ENCODE measurements at places on chromosomes 3 and 15. TPM values are rescaled to one million over a fixed set of nuclear protein-coding genes. Genes with fewer than 3 reads are reported as not detected.
A peak's percentile ranks its signal among the peaks of the same experiment; 100 is the strongest.

- DNase-seq: peak; percentile 73
- no peaks in the 10 kb centered on the region for H3K27me3 ChIP-seq
- peak overlapping the region; percentile 93 for H3K27ac ChIP-seq
- peaks cover 10% of the 10 kb centered on the region for H3K36me3 ChIP-seq
Observed at GRCh38 chr3:136396916-136397315, 146.8 kb downstream of the PCCB start.

- H3K4me3 ChIP-seq: no peak overlapping the region
- no peaks in the 10 kb centered on the region for H3K36me3 ChIP-seq
- H3K4me1 ChIP-seq: no peaks in the 10 kb centered on the region
- no peak for DNase-seq
- no peaks in the 10 kb centered on the region for H3K27me3 ChIP-seq
- H3K27ac ChIP-seq: no peak overlapping the region
Observed at GRCh38 chr3:22496641-22497040, 706.5 kb upstream of the UBE2E2 start.

- no peaks in the 10 kb centered on the region for H3K4me1 ChIP-seq
- H3K36me3 ChIP-seq: no peaks in the 10 kb centered on the region
- H3K4me3 ChIP-seq: no peak overlapping the region
- no peaks in the 10 kb centered on the region for H3K27me3 ChIP-seq
- no peak for DNase-seq
Observed at GRCh38 chr3:9088441-9089353, 125.4 kb upstream of the RAD18 start.

DNA sequence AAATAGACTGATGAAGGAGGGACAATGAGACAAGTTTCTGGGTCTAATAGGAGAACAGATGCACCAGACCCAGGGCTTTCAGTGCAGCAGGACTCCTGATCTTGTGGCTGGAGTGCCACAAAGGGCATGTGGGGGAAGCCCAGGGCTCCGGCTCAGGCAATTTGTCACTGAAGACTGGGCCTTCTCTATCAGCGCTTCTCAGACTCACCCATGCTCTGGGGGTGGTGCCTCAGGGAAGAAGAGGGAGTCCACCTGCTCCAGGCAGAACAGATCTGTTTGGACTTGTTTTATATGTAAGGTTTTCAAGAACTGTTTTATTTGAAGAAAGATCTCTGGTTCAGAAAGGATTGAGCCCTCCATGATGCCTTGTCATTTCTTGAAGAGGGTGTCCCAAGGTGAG, 112.4 kb upstream of the TLE3 start:
- peaks cover 64% of the 10 kb centered on the region for H3K27me3 ChIP-seq
- no peak overlapping the region for H3K4me3 ChIP-seq
- no peak overlapping the region for H3K27ac ChIP-seq
- H3K36me3 ChIP-seq: no peaks in the 10 kb centered on the region
- H3K4me1 ChIP-seq: no peaks in the 10 kb centered on the region

- H3K27me3 ChIP-seq: no peaks in the 10 kb centered on the region
- peaks cover 22% of the 10 kb centered on the region for H3K36me3 ChIP-seq
- no peak overlapping the region for H3K27ac ChIP-seq
- peaks cover 26% of the 10 kb centered on the region for H3K4me1 ChIP-seq
- no peak overlapping the region for H3K4me3 ChIP-seq
Observed at GRCh38 chr15:89835176-89835564, 20.5 kb upstream of the ANPEP start.

DNA sequence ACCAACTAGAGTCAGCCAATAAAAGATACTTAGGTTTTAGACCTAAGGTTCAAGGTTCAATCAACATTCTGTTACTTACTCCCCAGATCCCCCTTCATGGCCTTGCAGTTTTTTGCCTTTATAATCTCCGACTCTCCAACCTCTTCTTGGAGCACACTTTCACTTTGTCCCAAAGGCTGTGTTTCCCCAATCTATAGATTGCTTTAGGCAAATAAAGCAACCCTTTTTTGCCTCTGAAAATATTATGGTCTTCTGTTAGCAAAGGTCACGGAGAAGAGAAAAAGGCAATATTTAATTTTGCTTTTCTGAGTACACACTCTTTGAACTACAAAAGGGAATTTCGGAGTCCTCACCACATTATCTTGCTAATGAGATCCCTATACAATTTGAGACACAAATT, 268.1 kb downstream of the PLOD2 start:
- H3K27ac ChIP-seq: no peak overlapping the region
- no peak overlapping the region for H3K4me3 ChIP-seq
- DNase-seq: no peak
- no peaks in the 10 kb centered on the region for H3K27me3 ChIP-seq

- H3K27me3 ChIP-seq: peaks cover 9% of the 10 kb centered on the region
- H3K27ac ChIP-seq: no peak overlapping the region
- no peak overlapping the region for H3K4me3 ChIP-seq
- DNase-seq: no peak
Observed at GRCh38 chr15:98528046-98528725, 120.2 kb upstream of the IGF1R start.

DNA sequence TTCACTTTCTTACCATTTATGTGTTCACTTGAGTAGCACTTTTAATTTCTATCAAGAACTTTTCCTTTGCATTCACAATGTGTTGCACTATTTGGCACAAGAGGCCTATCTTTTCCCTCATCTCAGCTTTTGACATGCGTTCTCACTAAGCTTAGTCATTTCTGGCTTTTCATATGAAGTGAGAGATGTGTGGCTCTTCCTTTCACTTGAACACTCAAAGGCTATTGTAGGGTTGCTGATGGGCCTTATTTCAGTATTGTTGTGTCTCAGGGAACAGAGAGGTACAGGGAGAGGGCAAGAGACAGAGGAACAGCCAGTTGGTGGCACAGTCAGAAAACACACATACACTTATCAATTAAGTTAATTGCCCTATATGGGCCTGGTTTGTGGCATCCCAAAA, 127.4 kb upstream of the MLF1 start:
- H3K36me3 ChIP-seq: no peaks in the 10 kb centered on the region
- no peak overlapping the region for H3K27ac ChIP-seq
- H3K4me3 ChIP-seq: no peak overlapping the region
- no peak for DNase-seq
- no peaks in the 10 kb centered on the region for H3K4me1 ChIP-seq

DNA sequence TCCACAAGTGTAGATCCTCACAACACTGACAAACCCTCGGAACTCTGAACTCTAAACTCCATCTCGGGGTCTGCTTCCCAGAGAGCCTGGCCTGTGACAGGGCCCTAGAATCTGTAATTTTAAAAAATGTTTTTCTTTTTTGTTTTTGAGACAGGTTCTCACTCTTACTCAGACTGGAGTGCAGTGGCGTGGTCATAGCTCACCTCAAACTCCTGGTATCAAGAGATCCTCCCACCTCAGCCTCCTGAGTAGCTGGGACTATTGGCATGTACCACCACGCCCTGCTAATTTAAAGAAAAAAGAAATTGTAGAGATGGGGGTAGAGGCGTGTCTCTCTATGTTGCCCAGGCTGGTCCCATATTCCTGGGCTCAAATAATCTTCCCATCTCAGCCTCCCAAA, 26.2 kb downstream of the CRABP1 start:
- H3K4me1 ChIP-seq: no peaks in the 10 kb centered on the region
- no peak overlapping the region for H3K4me3 ChIP-seq
- H3K36me3 ChIP-seq: no peaks in the 10 kb centered on the region
- no peak overlapping the region for H3K27ac ChIP-seq

GRCh38 chr3:16084887-16085286, 89.6 kb upstream of the GALNT15 start:
- H3K27ac ChIP-seq: no peak overlapping the region
- no peaks in the 10 kb centered on the region for H3K36me3 ChIP-seq
- H3K4me1 ChIP-seq: peaks cover 17% of the 10 kb centered on the region
- peak; percentile 70 for DNase-seq
- no peak overlapping the region for H3K4me3 ChIP-seq

- H3K27me3 ChIP-seq: no peaks in the 10 kb centered on the region
- no peaks in the 10 kb centered on the region for H3K36me3 ChIP-seq
- no peak overlapping the region for H3K27ac ChIP-seq
- no peak for DNase-seq
- no peak overlapping the region for H3K4me3 ChIP-seq
Observed at GRCh38 chr3:30708472-30708871, 102.1 kb downstream of the TGFBR2 start.

- DNase-seq: no peak
- no peaks in the 10 kb centered on the region for H3K4me1 ChIP-seq
Observed at GRCh38 chr3:163561151-163561550, 1517.1 kb downstream of the SI start.

DNA sequence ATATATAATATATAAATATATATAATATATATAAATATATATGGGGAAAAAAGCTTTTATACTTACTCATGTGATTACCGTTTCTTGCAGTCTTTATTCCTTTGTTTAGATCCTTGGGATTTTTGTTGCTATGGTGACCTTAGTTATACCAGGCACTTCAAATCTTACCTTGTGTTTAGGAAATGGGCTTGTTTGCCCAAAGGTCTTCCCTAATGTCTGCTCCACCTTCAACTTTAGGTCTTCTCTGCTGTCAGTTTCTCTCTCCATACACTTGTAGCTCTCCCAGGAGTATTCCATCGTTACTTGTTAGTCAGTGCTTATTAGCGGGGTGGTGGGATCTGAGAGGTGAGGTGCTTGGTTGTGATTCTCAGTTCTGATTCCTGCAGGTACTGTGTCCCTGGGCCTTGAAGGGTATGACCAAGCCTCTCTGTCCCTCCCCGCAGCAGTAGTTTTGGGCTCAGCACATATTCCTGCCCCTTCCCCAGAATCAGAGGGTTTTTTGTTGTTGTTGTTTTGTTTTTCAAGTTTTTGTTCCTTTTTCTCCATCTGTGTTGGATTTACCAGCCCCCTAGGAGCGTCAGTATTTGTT, 9.6 kb upstream of the LAMP3 start:
- peaks cover 38% of the 10 kb centered on the region for H3K27me3 ChIP-seq
- no peak for DNase-seq
- no peaks in the 10 kb centered on the region for H3K36me3 ChIP-seq
- H3K27ac ChIP-seq: no peak overlapping the region

- H3K36me3 ChIP-seq: no peaks in the 10 kb centered on the region
- no peaks in the 10 kb centered on the region for H3K27me3 ChIP-seq
- H3K4me3 ChIP-seq: no peak overlapping the region
- no peak overlapping the region for H3K27ac ChIP-seq
- H3K4me1 ChIP-seq: no peaks in the 10 kb centered on the region
- peak; percentile 63 for DNase-seq
Observed at GRCh38 chr3:11651900-11652299, 8.2 kb upstream of the VGLL4 start.

GRCh38 chr3:180959691-180960090, 29.8 kb downstream of the DNAJC19 start:
- H3K27me3 ChIP-seq: no peaks in the 10 kb centered on the region
- no peaks in the 10 kb centered on the region for H3K4me1 ChIP-seq
- no peak for DNase-seq
- H3K4me3 ChIP-seq: no peak overlapping the region
- peaks cover 26% of the 10 kb centered on the region for H3K36me3 ChIP-seq
- no peak overlapping the region for H3K27ac ChIP-seq

DNA sequence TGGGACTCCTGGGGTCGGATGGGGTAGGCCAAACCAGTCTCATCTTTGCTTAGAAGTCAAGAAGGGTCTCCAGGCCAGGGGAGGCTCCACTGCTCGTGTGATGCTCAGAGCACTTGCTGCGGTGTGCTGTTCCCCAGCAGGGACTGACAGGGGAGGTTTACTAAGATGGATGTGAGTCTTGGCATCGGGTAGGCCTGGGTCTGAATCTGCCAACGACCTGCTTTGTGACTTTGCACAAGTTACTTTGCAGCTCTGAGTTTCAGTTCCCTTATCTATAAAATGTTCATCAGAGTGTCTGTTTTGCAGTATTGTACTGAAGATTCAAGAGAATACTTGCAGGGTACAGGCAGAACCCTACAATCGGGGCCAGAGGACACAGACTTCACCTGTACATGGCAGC, 17.3 kb upstream of the CDCP1 start:
- peaks cover 12% of the 10 kb centered on the region for H3K4me1 ChIP-seq
- no peak overlapping the region for H3K27ac ChIP-seq
- no peaks in the 10 kb centered on the region for H3K27me3 ChIP-seq
- no peak for DNase-seq
- H3K4me3 ChIP-seq: no peak overlapping the region

- no peak overlapping the region for H3K4me3 ChIP-seq
- peaks cover 18% of the 10 kb centered on the region for H3K4me1 ChIP-seq
- peak; percentile 68 for DNase-seq
- H3K27me3 ChIP-seq: no peaks in the 10 kb centered on the region
Observed at GRCh38 chr3:49967291-49967690, 27.3 kb downstream of the RBM6 start.

- no peak overlapping the region for H3K4me3 ChIP-seq
- DNase-seq: no peak
- H3K27ac ChIP-seq: no peak overlapping the region
- peaks cover 29% of the 10 kb centered on the region for H3K27me3 ChIP-seq
Observed at GRCh38 chr15:68909601-68910100, 20.7 kb upstream of the SPESP1 start.

DNA sequence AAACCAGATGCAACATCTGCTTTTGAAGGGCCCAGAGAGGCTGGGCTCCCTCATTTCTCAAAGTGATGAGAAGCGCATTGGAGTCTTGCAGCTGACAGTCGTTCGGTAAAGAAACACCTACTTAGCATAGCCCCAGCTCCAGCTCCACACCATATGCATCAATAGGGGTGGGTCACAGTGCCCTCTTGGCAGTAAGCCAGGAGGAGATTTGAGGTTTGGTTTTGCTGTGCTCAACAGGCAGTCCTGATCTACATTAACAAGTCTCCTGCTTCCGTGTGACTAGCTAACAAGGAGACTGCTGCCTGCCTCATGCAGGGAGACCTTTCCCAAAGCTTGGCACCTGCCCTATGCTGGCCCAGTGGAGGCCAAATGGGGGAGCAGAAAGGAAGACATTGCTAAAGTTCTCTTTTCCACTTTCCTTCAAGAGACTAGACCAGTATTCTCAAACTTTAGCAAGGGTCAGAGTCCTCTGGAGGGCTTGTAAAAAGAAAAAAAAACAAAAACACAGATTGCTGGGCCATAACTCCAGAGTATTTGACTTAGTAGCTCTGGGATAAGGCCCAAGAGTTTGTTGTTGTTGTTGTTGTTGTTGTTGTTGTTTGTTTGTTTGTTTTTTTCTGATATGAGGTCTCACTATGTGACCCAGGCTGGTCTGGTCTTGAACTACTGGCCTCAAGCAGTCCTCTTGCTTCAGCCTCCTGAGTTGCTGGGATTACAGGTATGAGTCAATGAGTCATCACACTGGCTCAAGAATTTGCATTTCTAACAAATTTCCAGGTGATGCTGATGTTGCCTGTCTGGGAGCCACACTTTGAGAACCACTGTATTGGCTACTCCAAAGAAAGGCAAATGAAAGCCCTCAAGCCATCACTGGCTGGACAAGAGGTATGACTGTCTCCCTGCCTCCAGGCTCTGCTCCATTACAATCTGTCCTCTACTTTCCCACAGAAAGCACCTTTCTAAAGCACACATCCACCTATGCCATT, 294.9 kb downstream of the RORA start:
- H3K27me3 ChIP-seq: no peaks in the 10 kb centered on the region
- no peak overlapping the region for H3K27ac ChIP-seq
- no peak overlapping the region for H3K4me3 ChIP-seq

The ZNF385D gene
- total RNA-seq: 0.28 TPM

The RARB gene
- 1.4 TPM for total RNA-seq

The MYRIP gene
- total RNA-seq: not detected

The CFAP20DC gene
- total RNA-seq: 1.6 TPM

The GOLGA8M gene
- under 0.01 TPM for total RNA-seq

The FBXO45 gene
- 11.7 TPM for total RNA-seq

Measured in IMR-90 (cell line).